ENCODE measurements at places on chromosomes 16 and 17.

DNA sequence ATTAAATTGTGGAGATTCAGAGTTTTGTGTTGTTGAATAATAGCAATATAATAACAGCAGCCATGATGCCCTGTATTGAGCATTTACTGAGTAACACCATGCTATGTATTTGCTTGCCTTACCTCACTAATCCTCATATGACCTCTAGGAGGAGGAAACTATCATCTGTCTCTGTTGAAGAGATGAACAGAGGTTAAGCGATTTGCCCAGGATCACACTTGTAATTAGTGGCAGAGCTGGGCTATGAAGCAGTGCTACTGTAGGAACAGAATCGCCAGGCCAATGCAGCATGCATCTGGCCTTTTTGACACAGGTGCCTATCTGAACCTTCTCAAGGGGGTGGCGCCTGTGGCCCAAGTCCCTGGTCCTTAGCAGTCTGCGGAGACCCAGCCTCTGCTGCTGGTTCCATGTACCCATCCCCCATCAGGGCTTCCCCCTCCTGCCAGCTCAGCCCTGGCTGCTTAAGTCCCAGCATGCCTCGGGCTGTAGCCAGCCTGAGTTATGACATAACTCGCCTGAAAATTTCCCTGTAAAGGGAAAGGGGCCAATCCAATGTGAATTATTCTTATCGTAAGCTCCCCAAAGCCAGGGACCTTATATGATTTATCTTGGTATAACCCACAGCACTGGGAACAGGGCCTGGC, 50.4 kb upstream of the HS3ST2 start:
- no peak for DNase-seq

DNA sequence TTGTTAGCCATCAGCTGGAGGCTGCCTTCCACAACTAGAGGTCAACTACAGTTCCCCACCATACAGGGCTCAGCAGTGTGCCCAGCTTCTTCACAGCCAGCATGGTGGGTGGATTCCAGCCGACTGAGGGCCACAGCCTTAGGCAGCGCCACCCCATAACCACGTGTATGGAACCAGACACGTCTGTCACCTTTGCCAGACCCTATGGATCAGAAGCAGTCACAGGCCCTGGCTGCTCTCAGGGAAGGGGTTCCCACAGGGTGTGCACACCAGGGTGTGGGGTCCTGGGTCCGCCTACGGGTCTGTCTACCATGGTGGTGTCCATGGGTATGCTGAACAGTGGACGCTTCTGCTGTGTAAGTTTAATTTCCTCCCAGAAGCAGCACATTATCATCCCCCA, 265.0 kb upstream of the FOXF1 start:
- DNase-seq: peak; percentile 23

GRCh38 chr16:776824-777223, 11.4 kb downstream of the RPUSD1 start:
- no peak for DNase-seq

DNA sequence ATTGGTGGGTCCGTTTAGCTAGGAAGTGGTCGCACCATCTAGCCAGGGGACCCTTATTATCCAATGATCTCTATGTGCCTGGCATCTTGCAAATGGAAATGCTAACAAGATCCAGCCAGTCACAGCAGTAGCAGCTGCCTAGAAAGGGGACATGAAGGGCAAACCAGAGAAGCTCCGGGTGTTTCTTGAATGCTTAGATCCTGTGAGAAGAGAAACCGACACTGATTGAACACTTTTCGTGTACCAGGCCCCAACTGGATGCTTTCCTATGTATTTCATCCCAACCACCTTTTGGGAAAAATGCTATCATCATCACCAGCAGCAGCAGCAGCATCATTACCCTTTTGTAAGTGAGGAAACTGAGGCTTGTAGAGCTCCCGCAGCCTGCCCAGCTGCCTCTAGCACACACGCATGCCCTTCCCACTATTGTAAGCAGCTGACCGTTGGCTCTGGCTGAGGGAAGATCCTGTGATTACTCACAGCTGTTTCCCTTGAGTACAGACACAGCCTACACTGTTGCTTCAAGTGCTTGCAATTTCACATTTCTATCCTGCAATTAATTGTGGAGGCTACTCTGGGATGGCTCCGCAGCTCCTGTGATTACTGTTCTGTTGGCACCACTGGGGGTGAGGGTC, 180.7 kb upstream of the CACNG5 start:
- DNase-seq: no peak

DNA sequence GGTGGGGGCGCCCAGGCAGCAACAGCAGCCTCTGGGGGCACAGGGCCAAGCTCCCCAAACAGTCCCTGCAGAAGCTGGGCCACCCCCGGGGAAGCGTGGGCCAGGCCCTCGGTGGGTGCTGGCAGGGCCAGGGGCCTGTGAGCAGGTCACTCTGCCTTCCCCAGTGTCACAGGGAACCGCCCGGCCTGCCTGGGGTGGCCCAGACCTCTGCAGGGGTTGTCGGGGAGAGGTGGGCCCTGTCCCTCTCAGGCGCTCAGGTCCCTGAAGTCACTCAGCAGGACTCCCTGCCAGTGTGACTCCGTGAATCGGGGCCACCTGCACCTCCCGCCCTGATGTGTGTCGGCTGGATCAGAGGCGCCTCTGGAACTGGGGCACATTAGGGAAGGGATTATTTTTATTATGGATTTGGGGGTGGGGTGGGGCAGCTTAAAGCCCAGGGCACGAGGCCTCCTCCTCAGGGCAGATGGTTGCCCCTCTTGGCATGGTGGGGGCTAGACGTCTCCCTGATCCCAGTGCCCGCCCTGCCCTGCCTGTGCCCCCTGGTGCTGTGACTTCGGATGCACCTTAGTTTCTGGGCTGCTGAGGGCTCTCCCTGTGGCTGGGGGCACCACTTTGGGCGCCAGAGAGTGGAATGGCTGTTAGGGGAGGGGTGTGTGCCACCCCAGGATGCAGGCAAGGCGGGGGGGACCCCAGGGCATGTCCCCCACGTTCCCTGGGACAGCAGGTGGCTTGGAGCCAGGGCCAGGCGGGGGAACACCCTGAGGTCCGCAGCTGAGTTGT, 1.2 kb upstream of the GNG13 start:
- no peak for DNase-seq

- DNase-seq: no peak
Measured at GRCh38 chr16:85535352-85536072, 77.6 kb upstream of the GSE1 start.

DNA sequence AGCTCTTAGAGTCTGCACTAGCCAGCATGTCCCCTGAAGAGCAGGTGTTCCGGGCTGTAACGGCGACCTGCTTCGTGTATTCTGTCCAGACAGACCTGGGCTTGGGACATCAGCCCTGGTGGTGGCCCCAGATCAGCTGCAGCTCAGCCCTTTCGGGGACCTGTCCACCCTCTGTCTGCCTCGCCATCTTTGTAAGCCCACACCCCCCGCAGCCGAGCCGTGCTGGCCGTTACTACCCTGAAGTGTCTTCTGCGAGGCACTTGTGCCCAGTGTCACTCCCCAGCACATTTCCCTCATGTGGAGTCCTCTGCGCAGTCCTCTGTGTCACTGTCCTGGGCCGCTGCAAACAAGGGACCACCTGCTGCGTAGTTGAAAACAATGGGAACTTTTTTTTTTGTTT, 10.4 kb downstream of the CARD14 start:
- DNase-seq: no peak

DNA sequence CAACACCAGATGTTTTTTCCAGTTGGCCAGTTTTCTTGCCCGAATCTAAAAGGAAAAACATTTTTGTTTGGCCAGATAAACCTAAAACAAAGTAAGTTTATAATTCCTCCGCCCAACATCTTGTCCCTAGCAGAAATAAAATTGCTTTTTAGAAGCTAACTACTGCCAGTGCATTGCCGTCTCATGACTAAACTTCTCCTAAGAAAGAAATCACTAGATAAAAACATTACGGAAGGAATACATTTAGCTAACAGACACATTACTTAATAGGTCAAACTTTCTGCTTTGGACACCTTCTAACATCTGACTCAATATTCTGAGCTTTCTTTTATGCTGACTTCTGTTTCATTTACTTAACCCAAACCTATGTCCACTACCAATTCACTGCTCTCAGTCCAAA, 36.2 kb downstream of the FBXL20 start:
- no peak for DNase-seq

DNA sequence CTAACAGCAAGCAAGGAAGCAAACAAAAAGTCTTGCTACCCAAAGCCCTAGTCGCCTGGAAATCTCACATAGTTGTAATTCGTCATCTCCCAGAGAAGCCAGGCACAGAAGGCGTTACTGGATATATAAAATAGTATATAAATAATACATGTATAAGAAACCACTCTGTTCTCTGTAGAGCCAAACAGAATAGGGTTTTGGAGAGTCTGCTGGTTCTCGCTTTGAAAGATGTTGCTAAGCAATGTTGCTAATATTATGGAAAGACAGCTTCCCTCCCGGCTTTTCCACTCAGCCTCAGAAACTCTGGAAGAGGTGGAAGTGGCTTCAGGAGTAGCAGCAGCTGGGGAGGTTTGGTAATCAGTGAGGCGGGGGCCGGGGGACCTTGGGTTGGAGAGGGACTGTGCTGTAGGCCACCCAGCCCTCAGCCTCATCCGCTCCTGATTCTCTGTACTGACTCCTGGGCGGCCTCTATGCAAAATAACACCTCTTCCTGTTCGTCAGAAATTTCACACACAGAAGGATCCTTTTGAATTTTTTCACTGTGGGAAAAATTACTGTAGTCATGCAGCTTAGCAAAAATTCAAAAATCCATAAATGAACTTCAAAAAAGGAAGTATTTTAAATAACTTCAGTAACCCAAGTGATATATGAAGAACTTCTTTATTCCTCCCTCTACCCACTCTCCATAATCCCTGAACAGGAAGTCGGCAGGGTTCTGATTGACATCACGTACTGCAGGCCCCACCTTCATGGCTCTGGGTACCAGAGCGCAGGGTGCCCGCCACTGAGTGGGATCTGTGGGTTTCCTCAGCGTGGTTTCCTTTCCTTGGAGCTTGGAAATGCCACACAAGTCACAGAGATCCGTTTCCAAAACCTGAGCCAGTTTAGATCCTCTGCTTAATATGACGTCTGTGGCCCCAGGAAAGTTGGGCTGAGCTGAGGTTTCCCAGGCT, 51.4 kb downstream of the RAP1GAP2 start:
- DNase-seq: no peak

DNA sequence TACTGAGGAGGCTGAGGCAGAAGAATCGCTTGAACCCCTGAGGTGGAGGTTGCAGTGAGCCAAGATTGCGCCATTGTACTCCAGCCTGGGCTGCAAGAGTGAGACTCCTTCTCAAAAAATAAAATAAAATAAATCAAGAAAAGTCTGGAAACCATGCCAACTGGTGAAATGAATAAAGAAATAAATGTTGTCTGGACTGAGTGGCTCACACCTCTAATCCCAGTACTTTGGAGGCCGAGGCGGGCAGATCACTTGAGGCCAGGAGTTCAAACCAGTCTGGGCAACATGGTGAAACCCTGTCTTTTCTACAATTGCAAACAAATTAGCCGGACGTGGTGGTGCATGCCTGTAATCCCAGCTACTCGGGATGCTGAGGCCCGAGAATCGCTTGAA, 744 bp upstream of the LRRC37A3 start:
- no peak for DNase-seq

DNA sequence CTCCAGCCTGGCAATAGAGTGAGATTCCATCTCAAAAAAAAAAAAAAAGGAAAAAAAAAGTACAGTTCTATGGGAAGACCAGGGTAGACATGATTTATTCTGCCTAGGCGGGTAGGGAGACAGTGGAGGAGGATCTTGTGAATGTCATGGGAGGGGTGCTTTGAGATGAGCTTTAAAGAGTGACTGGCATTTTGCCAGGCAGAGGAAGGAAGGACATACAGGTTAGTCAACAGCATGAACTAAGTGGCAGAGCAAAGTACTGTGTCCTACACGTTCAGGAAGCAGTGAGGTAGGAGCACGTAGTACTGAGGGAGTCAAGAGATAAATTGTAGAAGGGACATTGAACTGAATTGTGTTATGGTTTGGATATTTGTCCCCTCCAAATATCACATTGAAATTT, 451.5 kb downstream of the TOX3 start:
- DNase-seq: no peak

GRCh38 chr17:66885417-66885816, 50.5 kb downstream of the CACNG5 start:
- DNase-seq: no peak

- no peak for DNase-seq
Measured at GRCh38 chr16:3953728-3954410, 73.4 kb upstream of the CREBBP start.

DNA sequence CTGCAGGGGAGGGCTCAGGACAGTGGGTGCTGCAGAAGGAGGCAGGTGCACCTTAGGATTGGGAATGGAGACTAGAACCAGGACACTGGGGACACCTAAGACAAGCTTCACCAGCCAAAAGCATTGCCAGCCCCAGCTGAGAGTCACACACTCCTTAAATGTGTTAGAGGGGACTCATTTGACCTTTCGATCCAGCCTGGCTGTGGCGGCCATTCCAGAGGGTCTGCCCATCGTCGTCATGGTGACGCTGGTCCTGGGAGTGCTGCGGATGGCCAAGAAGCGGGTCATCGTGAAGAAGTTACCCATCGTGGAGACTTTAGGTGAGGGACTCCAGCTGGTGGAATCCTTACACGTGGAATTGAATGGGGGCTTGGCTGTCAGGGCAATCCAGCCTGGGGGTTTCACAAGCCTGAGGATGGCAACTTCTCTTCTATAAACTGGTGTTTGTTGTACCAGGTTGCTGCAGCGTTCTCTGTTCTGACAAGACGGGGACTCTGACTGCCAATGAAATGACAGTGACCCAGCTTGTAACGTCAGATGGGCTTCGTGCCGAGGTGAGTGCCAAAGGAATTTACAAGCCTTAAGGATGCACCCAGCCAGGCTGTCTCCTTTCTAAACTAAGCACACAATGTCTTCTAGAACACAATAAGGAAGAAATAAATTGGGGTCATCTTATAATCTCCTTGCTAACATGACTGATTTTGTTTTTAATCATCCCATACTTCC, 65.3 kb downstream of the MEAK7 start:
- DNase-seq: no peak

DNA sequence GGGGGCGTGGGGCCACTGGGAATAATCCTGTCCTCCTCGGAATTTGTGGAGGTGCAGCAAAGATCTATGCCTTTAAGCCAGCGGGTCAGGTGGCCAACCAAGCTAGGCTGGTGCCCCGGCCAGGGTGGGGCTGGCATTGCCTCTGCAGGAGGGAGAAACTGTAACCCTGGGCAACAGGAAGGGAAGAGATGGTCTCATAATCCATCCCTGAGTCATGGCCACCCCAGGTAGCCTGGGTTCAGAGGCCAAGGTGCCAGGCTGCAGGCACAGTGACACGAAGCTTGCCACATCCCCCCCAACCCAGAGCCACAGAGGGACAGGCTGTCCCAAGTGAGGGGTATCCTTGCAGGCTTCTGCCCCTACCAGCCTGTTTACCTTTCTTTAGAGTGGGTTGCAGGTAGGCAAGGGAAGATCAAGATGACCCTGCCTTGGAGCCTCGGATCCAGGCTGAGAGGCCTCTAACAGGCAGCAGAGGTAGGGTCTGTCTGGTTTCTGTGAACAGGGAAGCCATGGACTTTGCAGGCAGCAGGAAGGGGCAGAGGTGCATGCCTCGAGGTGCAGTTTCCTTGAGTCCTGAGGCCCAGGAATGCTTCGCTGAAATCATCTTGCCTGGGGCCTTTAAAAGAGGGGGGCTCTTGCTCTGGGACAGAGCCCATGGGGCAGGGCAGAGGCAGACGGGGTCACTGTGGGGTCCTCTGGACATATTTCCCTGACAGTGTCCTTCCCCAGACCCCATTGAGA, 4.0 kb downstream of the LASP1 start:
- DNase-seq: no peak
